ENCODE measurements at places on chromosomes 13 and 19.

DNA sequence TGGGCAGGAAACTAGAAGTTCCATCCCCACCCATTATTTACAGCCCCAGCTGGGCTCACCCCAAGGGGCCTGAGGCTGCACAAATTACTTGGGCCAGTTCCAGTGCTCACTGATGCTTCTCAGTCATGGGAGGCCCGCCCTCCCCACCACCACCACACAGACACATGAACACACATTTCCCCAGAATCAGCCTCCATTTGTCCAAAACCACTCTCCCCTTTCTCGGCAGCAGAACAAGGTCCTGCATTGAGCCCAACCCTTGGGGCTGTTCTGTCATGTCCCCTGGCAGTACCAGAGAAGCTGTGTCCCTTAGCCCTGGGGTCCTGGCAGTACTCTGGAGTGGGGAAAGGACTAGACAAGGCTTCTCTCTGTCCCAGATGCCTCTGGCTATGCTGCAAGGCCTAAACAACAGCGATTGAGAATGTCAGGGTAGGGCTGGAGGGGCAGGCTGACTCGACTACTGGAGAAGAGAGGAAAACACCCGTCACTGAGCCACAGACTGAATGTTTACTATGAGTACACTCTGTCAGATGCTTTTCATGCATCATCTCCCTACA, 21.8 kb downstream of the SAMD4B start:
- DNase-seq, result no peak

- DNase-seq, result no peak
Measured at GRCh38 chr19:39679791-39680168, 24.1 kb downstream of the LGALS16 start.

DNA sequence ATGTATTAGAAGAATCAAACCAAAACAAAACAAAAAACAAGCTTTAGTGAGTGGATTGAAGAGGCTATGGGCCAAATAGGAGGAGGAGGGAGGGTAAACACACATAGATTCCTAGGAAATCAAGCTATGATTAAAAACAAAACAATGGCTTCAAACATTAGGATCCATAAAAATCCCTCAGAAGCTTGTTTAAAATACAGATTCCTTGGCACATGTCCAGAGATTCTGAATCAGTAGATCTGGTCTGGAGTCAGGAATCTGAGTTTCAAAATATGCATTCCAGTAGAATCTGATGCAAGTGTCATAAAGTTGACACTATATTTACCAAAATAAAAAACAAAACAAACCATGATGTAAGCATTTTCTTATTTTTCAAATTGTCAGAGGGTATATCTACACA, 692.8 kb upstream of the SGCG start:
- no peak for DNase-seq

DNA sequence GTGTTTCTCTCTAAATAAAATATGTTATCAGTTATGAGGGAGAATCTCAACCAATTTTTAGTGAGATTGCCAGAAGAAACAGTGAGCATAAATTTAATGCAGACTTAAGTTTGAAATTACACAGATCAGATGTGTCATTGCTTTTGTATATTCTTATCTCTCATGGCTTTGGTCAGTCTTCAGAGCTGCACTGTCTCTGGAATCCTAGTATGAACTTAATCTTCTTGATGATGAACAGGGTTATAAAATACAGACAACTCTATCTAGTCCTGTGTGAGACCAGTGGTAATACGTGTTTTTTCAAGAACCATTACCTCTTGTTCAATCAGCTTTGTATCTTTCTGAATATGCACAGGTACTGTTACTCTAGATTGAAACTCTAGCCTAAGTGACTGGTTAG, 528.0 kb downstream of the DACH1 start:
- DNase-seq, result no peak

GRCh38 chr13:20001366-20002190, 43.1 kb downstream of the ZMYM2 start:
- DNase-seq, result no peak

DNA sequence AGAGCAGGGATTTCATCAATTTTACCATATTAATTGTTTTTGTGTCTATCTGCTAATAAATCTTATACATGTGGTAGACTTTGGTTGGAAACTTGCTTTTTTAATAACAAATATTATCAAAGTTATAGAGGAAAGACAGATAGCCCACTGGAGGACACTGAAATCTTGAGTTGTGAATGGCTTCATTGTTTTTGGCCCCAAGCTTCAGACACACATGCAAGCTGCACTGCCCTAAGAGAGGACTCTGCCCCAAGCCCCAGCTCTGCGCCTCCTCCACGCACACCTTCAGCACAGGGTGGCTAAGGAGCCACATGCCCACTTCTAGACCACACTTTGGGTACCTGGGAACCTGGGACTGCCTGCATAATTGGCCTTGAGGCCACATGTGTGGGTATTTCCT, 35.2 kb downstream of the RCBTB2 start:
- no peak for DNase-seq

- DNase-seq, result no peak
Measured at GRCh38 chr19:18453269-18454024, 15.5 kb upstream of the ISYNA1 start.
